ENCODE measurements at places on chromosomes 1 and 21.

DNA sequence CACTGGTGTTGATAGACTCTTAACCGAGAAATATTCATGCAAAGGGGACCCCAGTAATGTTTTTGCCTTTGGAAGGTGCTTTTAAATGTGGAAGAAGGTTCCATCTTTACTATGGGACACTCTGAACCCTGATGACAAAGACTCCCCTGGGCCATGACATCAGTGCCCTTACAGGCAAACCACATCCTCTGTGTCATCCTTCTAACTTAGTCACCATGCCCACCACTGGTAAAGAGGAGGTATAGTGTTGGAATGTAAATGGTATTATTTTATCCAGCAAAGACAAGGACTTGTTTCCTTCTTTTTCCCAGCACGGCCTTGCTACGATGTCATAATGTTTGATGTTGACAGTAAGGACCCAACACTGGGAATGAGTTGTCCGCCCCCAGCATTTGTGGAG lies 12.6 kb downstream of the METTL13 start:
- no peak for DNase-seq

GRCh38 chr1:4171480-4172450 lies 271.7 kb upstream of the C1orf174 start:
- DNase-seq = no peak

GRCh38 chr1:212587016-212587887 lies 21.3 kb upstream of the ATF3 start:
- no peak for DNase-seq

DNA sequence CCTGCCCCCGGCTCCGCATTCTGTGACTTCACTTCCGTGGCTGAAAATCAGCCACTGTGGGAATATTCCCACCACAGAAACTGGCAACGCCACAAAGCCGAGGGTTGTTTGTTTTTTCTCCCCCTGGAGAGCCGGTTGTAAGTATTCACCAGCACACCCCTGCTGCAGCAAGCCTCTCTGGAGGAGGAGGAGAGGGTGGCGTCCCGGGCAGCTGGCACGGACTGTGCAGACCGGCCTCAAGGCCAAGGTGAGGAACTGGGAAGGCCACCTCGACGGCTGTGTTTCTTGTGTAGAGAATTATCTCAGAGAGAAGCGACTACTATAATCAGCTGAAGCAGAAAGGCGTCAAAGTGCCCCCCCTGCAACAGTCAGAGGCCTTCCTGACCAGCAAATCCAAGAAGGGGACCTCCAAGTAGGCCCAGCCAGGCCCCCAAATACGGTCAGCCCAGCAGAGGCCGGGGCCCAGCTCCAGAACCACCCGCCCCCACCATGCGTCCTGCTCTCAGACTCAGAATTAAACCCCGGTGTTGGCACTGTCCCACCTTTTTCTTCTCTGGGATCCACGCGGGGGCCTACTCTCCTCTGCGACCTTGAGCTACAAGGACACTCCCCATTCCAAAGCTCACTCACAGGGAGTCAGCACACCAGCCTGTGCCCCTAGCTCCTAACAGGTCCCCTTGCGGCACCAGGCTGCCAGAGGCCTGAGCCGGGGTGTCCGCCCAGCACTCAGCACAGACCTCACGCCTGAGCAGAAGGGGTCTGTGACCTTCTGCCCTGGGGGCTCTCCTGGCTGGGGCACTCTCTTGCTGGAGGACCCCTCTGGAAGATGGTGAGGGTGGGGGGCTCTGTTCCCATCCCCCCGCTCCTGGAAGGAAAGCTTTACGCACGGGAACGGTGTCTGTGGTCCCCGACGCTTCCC lies 1.2 kb upstream of the SMIM1 start:
- no peak for DNase-seq

DNA sequence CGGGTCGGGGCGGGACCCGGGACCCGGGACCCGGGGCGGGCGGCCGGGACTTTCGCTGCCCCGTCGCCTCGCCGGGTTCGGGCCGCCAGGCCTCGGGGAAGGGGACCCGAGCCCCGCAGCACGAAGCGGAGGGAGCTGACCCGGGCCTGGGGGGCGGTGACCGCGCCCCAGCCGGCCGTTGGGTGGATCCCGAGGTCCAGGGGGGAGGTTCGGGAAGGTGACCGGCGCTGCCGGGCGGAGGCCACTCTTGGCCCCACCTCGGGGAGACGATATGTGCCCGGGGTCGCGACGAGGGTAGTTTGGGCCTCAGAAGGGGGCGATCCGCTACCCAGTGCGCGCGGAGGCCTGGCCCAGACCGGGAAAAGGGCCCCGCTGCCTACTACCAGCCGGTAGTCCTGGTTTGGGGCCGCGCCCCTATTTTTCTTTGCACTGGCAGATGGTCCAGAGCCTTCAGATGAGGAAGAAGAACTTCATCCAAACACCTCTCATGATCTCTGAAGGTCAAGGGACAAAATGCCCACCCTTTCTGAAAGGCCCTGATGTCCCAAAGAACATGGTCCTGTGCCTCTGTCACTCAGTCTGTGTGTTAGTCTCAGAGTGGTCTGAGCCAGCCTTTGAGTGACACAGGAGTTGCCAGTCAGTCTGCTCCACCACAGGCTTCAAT lies 766 bp downstream of the AGO4 start:
- no peak for DNase-seq

DNA sequence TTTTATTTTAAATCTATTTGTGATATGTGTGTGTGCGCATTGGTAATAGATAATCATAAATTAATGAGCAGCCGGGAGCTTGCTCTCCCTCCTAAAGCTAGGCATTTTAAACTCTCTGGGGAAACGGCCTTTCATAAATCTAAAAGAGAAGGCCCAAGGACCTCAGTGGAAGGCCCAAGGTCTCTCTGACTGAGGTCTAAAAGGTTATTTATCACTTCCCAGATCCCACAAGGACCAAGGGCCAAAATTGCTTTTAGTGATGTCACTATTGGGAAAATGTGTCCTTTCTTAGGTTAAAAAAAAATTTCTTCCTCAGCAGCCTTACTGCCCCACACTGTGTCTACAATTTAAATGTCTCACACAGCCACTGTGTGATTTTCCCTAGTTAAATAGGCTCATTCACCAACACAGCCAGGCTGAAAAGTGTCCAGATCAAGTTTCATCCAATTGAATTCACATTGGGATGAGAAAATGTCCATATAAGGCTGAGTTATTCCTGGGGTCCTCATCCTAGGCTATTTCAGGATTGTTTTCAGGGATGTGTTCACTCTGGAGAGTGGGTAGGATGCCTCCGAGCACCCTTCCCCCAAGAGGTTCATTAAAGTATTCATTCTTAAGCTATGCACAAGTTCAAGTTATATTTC lies 46.1 kb downstream of the SLC44A3 start:
- DNase-seq = no peak

Measured in KG1 (cell line).